Activated CD4-positive, alpha-beta T cell treated with anti-CD3 and anti-CD28 coated beads for 24 hours (primary cell): ENCODE measurements at places on chromosomes 11 and 22.

DNA sequence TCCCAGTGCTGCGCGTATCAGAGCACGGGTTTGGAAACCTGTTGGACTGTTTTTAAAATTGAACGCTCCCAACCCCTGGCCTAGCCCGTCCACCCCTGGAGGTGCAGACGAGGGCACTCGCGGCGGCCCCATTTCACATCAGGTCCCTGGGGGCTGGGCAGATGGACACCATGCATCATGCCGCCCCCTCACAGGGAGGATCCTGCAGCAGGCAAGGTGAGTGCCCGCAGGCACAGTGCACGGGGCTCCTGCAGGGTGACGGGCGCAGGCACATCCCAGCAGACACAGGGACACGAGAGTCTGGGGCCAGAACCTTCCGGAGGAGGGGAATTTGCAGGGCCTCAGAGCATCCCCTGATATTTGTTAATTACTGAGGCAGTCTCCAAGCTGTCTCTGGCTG is 7.3 kb downstream of the ANO9 start:
- no peak for DNase-seq

- DNase-seq: no peak
Measured at GRCh38 chr11:129989149-129989813, 13.4 kb downstream of the PRDM10 start.

- no peak for DNase-seq
Measured at GRCh38 chr11:128862908-128863660, 4.0 kb downstream of the KCNJ1 start.

DNA sequence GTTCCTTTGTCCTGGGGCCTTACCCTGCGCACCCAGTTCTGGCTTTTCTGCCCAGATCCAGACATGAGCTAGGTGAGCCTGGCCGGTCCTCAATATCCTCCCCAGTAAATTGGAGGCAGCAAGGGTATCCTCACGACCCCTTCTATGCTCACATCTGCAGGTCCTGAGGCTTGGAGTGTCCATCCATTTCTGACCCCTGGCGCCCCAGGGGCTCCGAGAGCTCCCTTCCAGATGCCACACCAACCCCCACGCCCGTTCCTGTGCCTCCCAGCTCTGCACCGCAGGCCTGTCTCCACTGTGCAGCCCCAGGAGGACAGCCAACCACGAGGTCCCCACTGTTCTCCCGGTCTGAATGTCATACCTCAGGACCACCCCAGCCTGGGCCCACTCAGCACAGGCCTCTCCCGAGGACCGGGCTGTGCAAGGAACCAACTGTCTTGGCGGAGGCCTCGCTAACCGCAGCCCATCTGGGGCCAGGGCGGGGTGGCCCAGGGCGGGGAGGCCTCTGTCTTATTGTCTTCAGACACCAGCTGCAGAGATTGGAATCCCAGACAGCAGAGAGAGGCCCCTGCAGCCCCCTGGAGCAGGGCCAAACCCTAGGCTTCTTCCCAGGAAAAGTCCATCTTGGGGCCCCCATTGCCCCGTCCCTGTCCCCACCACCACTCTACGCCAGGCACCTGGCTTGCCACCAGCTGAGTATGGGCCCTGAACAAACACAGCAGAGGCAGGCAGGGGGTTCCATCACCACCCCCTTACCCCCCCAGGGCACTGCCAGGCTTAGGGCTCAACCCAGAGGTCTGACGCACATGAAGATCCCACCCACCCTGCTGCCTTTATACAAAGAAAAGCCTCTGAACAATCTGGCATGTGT is 39.3 kb downstream of the ALX4 start:
- no peak for DNase-seq

GRCh38 chr11:87466223-87466622 is 428.5 kb downstream of the TMEM135 start:
- DNase-seq: no peak

- no peak for DNase-seq
Measured at GRCh38 chr11:109275931-109276330, 146.1 kb upstream of the C11orf87 start.
